ENCODE measurements at places on chromosomes 2 and 18.
A peak's percentile ranks its signal among the peaks of the same experiment; 100 is the strongest.

DNA sequence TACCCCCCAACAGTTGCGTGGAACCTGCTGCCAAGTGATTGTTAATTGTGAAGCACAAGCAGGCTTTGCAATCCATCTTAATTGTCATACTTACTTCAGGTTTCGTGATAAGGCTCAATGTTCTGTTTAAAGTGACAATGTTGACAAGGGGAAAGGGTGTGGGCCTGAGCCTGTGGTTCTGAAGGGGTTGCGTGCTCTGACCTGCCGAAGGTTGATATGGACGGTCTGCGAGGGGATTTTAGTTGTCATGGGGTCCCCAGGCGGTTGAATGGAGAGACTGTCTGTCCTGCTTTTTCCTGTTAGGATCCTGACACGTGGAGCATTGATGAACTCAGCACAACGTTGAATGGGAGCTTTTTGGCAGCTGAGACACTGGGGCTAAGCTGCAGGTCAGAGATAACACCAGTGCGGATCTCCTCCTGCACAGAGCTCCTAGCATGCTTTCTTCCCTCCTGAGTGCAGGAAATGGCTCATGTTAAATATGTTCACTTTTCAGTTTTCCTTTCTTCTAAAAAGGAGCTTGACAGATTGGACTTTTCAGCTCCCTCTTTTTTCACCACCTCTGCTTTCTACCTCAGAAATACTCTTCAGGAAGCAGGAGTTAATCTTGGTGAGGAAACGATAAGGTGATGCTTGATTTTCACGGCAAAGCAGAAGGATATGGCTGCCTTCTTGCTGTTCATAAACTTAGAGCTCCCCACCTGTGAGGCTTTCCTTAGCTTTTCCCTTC lies 62.9 kb upstream of the ZEB2 start:
- no peak for DNase-seq

DNA sequence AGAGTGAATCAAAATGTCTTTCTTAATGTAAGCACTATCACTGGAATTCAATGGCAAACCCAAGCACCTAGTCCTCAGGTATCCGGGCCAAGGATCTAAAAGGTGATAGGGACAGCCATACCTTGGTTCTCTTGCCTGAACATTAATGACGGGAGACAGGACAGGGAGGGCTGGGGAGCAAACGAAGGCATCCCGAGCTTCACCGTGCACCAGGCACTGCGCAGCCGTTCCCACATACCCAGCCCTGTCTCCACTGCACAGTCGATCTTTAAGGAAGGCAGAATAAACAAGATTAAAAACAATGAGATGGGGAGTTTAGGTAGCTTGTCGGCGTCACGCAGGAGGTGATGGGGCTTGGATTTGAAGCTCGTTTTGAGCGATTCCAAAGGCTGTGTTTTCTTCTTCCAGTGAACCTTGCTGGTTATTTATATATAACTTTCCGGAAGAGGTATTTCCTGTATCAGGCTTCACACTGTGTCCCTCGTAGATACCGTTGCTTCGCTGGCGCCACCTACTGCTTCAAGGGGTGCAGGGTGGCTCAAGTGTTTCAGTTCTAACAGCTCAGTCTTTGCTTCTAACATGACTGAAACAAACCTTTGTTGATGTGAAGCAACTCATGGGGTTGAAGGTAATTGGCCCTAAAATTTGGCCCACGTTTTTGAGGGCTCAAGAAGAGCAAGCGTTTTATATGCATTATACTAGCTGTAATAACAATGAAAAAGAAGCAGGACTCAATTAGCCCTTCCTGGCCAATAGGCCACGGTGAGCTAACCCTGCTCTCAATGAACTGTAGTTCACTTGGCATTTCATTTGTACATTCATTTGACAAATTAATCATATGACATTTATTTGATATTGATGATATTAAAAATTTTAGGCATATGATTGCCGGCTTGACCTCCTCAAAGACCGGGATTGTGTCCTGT lies 77.4 kb downstream of the DCDC2C start:
- DNase-seq = peak; percentile 78

DNA sequence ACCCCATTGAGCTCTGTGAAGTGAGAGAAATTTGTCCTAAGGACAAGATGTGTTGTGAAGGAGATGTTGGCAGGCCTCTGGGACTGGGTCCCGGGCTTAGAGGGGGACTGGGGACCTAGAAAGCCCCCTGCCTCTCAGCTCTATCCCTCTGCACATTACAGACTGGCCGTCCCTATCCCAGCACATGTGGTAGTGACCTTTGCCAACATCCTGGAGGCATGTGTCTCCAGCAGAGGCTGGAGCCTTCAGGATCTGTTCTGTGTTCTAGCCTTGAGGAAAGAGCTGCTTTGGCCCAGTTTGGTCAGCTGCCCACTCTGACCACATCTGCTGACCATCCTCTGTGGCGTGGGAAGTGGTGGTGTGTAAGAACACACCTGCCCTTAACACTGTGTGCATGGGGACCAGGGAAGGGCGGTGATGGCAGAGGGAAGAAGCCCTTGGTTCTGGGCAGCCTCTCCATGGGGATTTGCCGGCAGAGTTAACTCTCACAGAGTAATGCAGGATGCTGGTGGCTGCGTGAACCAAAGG lies 33.4 kb downstream of the NCK2 start:
- DNase-seq = no peak

GRCh38 chr2:113848758-113849415 lies 41.0 kb upstream of the ACTR3 start:
- no peak for DNase-seq

DNA sequence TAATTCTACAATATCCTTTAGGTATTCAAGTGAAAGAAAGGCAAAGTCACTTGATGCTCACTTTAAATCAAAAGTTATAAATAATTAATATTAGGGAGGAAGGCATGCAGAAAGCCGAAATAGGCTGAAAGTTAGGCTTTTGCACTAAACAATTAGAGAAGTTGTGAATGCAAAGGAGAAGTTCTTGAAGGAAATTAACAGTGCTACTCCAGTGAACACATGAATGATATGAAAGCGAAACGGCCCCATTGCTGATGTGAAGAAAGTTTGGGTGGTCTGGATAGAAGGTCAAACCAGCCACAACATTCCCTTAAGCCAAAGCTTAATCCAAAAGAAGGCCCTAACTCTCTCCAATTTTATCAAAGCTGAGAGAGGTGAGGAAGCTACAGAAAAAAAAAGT lies 103.1 kb upstream of the CXCR4 start:
- no peak for DNase-seq

DNA sequence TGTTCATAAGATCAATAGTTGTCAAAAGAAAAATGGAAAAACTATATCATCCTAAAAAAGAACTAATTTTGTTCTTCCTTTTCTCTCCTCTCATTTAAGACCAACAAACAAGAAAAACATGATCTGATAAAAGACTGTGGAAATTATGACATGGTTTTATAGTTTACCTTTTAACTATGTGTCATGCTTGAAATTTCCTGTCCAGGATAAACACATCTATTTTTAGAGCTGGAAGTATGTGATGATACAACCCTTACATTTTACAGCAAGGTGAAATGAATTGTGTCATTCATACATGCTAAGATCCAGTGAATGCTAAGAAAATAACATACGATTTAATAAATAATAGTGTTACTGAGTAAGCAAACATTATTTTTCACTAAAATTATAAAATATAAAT lies 89.9 kb downstream of the GULP1 start:
- no peak for DNase-seq

DNA sequence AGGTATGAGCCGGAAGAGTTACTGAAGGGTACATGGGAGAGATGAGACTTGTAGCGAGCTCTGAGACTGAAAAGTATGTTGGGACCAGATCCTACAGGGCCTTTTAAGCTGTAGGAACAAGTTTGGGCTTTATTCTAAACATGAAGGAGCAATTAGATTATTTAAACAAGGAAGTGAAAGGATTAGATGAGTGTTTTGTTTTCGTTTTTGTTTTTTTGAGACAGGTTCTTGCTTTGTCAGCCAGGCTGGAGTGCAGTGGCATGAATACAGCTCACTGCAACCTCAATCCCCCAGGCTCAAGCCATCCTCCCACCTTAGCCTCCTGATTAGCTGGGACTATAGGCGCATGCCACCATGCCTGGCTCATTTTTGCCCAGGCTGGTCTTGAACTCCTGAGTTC lies 110.7 kb downstream of the C1D start:
- DNase-seq = no peak

DNA sequence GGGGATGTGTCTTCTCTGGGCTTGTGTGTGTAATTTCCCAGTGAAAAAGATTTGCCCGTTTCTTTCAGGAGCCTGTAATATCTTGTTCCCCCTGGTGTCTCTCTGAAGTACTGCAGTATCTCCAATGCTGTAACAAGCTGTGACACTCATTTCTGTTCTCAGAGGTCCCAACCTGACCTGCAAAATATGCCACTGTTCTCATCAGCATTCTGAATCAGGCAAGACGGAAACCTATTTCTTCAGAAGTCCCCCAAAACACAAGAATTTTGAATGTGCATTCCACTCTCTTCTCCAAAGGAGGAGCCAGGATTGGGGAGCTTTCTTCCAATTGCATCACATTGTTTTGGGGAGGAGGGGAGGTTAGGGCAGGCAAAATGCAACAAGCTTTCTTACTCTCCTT lies 77.0 kb upstream of the CNGA3 start:
- DNase-seq = peak; percentile 81

DNA sequence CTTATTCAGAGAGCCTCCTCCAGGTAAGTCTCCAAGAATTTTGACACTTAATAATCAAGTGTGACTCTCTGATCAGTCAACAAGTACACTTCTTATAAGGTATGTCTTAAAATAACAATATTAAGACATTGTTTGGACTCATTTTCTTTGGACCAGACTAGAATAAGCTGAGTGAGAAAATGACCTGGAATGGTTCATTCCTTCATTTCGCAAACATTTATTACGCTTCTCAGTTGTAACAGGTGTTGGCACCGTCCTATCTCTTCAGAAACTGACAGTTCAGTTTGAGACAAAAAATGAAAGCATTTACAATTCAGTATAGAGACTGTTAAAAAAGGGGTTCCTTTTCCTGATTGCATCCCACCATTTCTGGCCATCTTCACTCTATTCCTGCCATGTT lies 46.6 kb downstream of the TSPYL6 start:
- DNase-seq = no peak

DNA sequence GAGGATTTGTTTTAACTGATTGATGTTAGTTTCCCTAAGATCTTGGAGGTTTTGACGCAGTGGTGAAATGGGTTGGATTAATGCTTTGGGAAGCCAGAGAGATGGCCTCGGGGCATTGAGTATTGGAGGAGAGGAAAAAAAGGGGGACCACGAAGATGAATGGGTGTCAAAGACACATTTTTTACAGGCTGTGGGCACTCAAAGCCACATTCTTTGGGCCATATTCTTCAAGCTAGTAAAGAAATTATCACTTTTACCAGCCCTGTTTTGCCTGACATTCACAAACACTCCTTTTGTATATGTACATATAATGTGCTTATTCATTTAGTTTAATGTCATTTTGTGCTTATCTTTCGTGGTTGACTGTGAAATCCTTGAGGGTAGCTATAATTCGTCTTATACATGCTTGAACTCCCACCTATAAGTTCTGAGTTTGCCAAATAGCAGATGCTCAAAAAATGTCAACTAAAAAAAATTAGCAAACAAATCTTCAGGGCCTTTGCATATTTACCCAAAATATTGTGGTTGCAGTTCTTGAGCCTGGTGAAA lies 146.3 kb downstream of the ARL6IP6 start:
- DNase-seq = no peak

- DNase-seq = peak; percentile 46
These were observed 10.1 kb downstream of the SRSF7 start for GRCh38 chr2:38740851-38741731.

DNA sequence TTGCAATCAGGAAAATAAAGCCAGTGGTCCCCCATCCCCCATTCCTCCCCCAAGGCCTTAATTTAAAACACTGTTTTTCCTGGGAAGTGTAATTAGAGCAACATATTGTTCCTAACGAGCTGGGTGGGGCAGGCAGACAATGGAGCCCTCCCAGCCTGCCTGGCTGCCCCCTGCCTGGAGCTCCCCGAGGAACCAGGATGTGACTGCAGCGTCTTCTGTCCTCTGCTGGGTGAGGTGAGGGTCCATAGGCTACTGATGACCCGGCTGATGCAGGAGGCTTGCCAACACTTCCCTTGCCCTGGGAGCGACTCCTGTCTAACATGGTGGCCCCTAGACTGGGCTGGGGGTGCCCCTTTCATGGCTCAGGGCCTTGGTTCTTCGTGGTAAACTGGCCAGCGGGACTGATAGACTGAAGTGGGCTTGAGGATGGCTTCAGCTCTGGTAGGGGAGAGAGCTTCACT lies 152.4 kb downstream of the DYSF start:
- DNase-seq = no peak

DNA sequence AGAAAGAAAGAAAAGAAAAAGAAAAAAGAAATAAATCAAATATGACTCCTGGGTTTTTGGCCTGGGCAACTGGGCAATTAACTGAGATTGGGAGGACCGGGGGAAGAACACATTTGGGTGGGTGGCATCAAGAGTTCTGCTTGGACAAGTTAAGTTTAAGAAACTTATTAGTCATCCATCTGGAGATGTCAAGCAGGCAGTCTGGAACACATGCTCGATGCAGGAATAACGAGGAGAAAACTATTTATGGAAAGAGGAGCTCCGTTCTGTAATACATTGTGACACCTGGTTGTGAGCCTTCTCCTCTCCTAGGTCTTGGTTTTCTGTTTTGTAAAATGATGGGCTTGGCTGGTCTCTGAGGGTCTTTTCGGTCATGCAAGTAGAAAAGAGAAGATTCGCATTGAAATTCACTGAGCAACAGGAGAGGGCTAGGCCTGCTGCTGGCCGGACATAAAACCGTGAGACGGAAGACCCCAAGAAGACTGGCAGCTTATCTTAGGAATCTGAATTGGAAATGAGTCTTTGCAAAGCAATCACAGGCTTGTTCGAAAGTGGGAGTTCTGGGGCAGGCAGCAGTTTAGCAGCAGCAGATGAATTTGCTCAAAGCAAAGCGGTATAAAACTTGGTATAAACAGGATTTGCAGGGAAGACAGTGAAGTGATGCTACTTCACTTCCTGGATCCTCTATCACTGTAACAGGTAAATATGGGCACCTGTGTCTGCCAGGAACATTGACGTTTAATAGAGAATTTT lies 51.4 kb downstream of the E2F6 start:
- no peak for DNase-seq

GRCh38 chr2:32756074-32756727 lies 128.4 kb downstream of the TTC27 start:
- DNase-seq = no peak

DNA sequence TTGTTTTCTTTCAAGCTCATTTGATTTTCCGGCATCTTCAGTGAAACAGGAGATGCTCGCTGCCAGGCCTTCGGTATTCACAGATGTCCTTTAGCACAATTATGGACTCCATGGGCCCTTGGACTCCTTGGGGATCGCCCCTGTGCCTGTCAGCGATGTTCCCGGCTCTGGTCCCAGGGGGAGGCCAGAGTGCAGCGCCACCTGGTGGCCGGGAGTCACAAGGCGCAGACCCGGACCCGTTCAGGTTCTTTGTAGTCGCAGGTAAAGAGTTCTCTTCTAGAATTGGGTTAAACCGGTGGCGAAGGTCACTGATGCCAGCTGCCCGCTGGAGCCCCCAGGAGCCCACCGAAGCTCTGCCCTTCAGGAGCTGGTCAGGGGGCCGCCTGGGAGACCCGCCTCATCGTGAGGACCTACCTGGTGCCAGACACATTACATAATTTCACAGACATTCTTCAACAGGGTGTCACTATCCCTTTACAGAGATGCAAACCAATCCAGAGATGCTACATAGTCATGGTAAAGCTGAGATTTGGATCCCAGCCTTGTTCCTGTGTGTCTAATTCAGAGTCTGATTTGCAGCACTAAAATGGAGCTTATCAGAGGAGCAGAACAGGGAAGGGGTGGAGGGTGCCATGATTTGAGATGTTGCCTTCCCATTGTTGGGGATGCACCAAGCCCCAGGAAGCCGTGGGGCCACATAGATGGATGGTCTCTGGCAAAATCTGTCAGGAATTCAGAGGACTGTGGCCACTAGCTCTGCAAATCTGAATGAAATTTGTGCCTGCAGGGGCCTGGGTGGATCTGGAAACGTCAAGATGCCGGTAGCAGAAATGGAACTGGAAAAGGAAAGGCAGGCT lies 6.0 kb upstream of the INPP5D start:
- peak; percentile 79 for DNase-seq

Measured in suppressor macrophage (primary cell).